ENCODE measurements at places on chromosomes 1 and 21. TPM values are rescaled to one million over a fixed set of nuclear protein-coding genes. Genes with fewer than 3 reads are reported as not detected.

Gene LCE1C
- total RNA-seq: not detected

Gene NTRK1
- total RNA-seq: not detected

Gene FGR
- not detected for total RNA-seq

Gene SERINC2
- 17.1 TPM for total RNA-seq

Gene PBX1
- 39.0 TPM for total RNA-seq

Gene PDZK1
- 1.6 TPM for total RNA-seq

Gene KCNT2
- total RNA-seq: 2.7 TPM

Gene CDC7
- total RNA-seq: 29.5 TPM

Gene DDI2
- 27.5 TPM for total RNA-seq

Gene TBX15
- 63.1 TPM for total RNA-seq

- H3K36me3 ChIP-seq: peaks cover 17% of the 10 kb centered on the region
- peaks cover 49% of the 10 kb centered on the region for H3K4me1 ChIP-seq
- H3K4me3 ChIP-seq: peak overlapping the region; percentile 68
- H3K27me3 ChIP-seq: no peaks in the 10 kb centered on the region
- no peak for DNase-seq
- H3K27ac ChIP-seq: peak overlapping the region; percentile 74
These were observed 996 bp upstream of the SH3BGRL3 start for GRCh38 chr1:26278724-26279455.

- no peak overlapping the region for H3K4me3 ChIP-seq
- H3K36me3 ChIP-seq: no peaks in the 10 kb centered on the region
- DNase-seq: no peak
- no peaks in the 10 kb centered on the region for H3K4me1 ChIP-seq
- H3K27ac ChIP-seq: no peak overlapping the region
These were observed 876 bp downstream of the LRRC7 start for GRCh38 chr1:69568421-69569174.

DNA sequence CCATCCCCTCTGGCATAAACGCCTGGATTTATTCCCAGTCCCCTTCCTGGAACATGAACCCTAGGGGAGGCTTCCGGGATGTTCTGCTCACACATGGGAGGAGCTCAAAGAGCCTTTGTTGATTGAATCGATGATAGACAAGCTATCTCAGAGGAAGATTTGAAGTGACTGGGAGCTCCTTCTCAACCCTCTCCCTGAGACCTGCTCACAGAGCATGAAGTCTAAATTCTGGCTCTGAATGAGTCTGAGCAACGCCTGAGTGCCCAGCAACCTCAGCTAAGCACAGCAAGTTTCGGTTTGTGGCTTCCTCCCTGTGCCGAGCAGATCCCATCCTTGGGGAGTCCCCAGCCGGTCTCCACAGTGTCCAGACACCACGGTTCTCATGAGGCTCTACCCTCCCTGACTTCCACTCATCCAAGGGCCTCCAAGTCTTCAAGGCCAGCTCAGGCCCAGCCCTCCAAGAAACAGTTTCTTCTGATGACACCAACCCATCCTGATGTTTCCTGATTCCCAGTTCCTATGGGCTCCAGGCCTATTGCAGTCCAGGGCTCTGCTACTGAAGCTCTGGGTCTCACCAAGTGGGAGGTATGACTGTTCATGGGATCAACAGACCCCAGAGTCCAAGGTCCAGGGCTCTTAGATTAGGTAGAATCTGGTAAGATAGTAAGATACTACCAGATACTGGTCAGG lies 190.8 kb downstream of the DYRK1A start:
- H3K27me3 ChIP-seq: no peaks in the 10 kb centered on the region
- H3K4me1 ChIP-seq: peaks cover 12% of the 10 kb centered on the region
- DNase-seq: no peak

DNA sequence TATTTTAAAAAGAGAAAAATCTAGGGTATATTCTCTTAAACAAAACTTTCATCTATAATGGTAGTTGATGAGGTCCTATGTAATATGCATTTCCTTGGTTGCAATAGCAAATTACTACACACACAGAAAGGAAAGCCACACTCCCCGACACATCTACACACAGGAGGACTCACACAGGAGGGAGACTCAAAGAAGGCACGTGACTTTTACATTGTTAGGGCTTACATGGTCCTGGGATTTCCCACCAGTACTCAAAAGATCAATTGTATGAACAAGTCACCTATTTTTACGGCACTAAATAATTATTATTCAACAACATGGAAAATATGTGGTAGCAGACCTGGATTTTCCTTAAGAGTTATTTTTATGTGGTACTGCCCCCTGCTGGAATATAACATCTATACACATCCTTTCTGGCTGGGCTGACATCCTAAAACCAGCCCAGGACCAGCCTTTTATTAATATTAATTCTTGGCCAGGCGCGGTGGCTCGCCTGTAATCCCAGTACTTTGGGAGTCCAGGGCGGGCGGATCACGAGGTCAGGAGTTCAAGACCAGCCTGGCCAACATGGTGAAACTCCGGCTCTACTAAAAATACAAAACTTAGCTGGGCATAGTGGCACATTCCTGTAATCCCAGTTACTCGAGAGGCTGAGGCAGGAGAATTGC lies 33.9 kb upstream of the LGALS8 start:
- H3K4me3 ChIP-seq: no peak overlapping the region
- no peak overlapping the region for H3K27ac ChIP-seq
- H3K4me1 ChIP-seq: peaks cover 6% of the 10 kb centered on the region
- peak; percentile 19 for DNase-seq
- no peaks in the 10 kb centered on the region for H3K27me3 ChIP-seq

DNA sequence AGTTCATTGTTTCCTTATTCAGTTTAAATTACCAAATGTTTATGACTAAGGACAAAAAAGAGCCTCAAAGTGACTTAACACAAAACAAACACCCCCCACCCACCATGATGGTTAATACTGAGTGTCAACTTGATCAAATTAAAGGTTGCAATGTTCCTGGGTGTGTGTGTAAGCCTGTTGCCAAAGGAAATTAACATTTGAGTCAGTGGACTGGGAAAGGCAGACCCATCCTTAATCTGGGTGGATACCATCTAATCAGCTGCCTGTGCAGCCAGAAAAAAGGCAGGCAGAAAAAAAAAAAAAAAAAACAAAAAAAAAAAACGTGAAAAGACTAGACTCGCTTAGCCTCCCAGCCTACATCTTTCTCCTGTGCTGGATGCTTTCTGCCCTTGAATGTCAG lies 543.4 kb downstream of the NEGR1 start:
- H3K4me3 ChIP-seq: no peak overlapping the region
- H3K36me3 ChIP-seq: no peaks in the 10 kb centered on the region
- no peaks in the 10 kb centered on the region for H3K27me3 ChIP-seq
- no peaks in the 10 kb centered on the region for H3K4me1 ChIP-seq
- no peak overlapping the region for H3K27ac ChIP-seq
- no peak for DNase-seq

DNA sequence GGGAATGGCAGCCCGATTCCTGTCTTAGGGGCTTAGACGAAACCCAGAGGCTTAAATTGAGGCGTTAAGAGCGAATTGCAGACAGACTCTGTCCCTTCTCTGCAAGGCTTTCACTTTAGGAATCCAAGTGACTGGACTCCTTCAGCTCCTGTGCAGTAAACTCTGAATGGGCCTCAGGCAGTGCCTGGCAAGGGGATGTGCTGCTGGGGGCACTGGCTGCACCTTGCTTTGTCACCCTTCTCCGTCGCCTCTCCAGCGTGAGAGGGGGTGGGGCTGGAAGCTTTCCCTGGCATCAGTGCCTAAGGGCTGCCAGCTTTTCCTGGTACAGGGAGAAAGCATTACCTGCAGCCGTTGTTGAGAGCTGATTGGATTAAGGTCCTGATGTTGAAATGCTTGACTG lies 39.9 kb upstream of the NFASC start:
- H3K4me3 ChIP-seq: no peak overlapping the region
- H3K4me1 ChIP-seq: peaks cover 6% of the 10 kb centered on the region
- H3K36me3 ChIP-seq: peaks cover 12% of the 10 kb centered on the region
- DNase-seq: no peak
- no peaks in the 10 kb centered on the region for H3K27me3 ChIP-seq

DNA sequence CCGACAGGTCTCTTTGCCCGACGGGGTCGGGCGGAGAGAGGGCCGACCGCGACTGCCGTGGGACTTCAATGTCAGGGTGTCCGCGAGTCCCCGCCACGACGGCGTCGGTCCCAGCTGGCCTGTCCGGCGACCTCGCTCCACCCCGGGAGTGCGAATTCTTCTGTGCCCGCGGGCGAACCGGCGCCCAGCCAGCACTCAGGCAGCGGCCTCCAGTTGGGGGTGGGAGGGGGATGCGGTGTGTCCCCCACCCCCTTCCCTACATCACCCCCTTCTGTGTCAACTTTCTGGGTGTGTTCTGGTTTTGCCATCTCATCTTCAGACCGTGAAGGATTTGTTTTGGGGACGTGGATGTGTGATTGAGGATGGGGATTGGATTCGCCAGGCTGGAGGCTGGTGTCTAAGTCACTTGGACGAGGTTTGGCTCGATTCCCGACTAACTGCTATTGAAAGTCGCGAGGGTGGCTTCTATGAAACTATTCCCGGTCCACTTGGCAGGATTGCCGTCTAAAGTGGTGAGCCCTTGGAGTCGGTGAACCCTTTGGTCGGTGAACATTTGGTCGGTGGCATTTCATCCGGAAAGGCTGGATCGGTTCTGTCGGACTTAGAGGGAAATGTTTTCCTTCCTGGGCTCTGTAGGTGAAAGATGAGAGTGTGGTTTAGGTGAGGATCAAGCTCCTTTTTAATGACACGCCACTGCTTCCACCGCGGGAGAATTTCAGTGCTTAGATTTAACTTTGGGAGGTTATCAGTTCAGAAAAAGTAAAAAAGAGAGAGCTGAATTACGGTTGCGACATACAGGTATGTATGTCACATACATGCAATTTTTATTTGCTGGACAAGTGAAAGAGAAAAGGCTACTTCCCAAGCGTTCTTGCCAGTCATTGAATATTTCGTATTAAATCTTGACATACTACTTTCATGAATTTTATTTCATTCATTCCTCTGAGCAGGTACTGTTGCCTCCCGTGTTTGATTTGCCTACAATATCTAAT lies 771 bp downstream of the ABCD3 start:
- no peaks in the 10 kb centered on the region for H3K27me3 ChIP-seq
- peak overlapping the region; percentile 89 for H3K4me3 ChIP-seq
- DNase-seq: peak; percentile 69
- no peaks in the 10 kb centered on the region for H3K36me3 ChIP-seq
- H3K27ac ChIP-seq: peak overlapping the region; percentile 59

- H3K27me3 ChIP-seq: no peaks in the 10 kb centered on the region
- H3K27ac ChIP-seq: no peak overlapping the region
- peaks cover 75% of the 10 kb centered on the region for H3K4me1 ChIP-seq
- peak; percentile 36 for DNase-seq
These were observed 97.6 kb downstream of the NAV1 start for GRCh38 chr1:201636510-201636971.

- no peaks in the 10 kb centered on the region for H3K27me3 ChIP-seq
- no peak overlapping the region for H3K27ac ChIP-seq
- no peak for DNase-seq
- H3K4me1 ChIP-seq: peaks cover 6% of the 10 kb centered on the region
- H3K36me3 ChIP-seq: no peaks in the 10 kb centered on the region
These were observed 108.2 kb upstream of the OLIG2 start for GRCh38 chr21:32917362-32918135.

DNA sequence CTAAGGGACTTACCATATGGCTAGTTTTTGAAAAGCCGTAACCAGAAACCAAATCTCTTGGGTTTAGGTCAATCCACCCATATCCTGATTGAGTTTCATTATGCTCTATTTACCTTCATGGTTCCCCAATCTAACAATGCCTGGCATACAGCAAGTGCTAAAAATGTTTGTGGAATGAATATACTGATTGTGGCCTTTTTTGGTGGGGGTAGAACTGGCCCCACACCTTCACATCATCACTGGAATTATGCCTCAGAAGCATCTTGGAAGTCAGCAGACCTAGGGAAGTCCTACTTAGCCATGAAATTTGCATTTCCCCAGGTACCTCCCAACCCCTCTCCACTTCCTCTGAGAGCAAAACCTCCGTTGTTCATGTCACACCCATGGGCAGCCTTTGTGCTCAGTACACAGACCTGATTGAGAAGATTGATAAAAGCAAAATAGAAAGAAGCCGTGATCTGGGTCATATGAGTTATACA lies 17.8 kb upstream of the SLAMF1 start:
- H3K36me3 ChIP-seq: no peaks in the 10 kb centered on the region
- DNase-seq: no peak
- H3K4me3 ChIP-seq: no peak overlapping the region

DNA sequence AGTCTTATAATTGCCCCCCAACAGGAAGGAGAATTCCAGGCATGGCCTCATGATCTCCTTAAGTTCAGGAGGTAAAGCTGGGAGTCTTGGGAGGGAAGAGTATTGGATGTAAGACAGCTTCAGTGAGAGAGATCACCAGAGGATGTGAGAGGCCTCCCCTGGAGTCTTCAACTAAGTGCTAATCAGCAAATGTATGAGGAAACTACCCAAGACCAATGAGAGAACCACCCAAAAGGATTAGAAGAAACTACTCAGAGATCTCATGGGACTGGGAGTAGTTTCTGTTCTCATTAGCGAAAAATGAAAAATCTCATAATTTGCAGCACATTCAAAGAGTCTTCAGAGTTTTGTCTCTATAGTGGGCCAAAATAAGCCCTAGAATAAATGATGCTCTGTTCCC lies 36.6 kb upstream of the WNT2B start:
- no peaks in the 10 kb centered on the region for H3K4me1 ChIP-seq
- no peaks in the 10 kb centered on the region for H3K27me3 ChIP-seq
- no peak overlapping the region for H3K27ac ChIP-seq

DNA sequence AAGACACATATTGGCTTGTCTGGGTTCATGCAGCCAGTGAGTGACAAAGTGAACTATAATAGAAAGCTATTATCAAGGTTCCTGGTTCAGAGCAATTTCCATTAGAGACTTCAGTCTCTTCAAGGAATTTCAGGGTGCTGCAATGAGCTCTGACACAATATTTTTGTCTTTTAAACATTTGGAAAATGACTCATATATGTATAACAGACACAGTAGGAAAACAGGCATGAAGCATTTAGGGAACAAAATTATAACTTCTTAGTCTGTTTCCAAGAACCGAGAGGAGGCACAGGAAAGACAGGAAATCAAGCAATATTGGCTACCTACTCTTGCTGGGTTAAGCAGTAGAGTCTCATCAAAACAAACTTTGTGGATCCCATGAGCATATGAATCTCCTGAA lies 170.4 kb downstream of the PTPRC start:
- H3K36me3 ChIP-seq: no peaks in the 10 kb centered on the region
- DNase-seq: no peak
- H3K4me1 ChIP-seq: no peaks in the 10 kb centered on the region
- H3K4me3 ChIP-seq: no peak overlapping the region

- DNase-seq: no peak
- H3K4me3 ChIP-seq: no peak overlapping the region
- no peaks in the 10 kb centered on the region for H3K27me3 ChIP-seq
- peaks cover 40% of the 10 kb centered on the region for H3K4me1 ChIP-seq
- no peaks in the 10 kb centered on the region for H3K36me3 ChIP-seq
These were observed 53.7 kb downstream of the SLX9 start for GRCh38 chr21:44993321-44994046.

DNA sequence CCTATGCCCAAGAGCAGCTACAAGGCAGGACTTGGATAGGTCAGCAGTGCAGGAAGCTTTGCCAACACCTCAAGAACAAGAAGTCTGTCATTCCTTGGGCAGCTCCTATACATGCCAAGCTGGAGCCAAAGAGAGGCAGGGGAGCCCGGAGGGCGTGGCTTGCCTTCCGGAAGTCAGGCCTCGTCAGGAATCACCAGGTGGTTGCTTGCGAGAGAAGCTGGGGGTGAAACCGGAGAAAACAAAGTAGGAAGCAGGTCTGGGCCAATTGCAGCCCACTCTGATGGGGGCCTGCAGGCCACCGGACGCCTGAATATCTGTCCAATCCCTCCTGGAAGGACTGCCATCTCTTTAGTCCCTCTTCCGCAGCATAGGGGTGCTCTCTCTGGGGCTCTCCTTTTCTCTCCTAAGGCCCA lies 794 bp upstream of the FAM76A start:
- H3K27ac ChIP-seq: peak overlapping the region; percentile 70
- peaks cover 12% of the 10 kb centered on the region for H3K4me1 ChIP-seq
- peak overlapping the region; percentile 54 for H3K4me3 ChIP-seq
- DNase-seq: peak; percentile 88
- no peaks in the 10 kb centered on the region for H3K36me3 ChIP-seq
